Osteoblast (primary cell): ENCODE measurements at places on chromosomes 3 and 15. TPM values are rescaled to one million over a fixed set of nuclear protein-coding genes. Genes with fewer than 3 reads are reported as not detected.

DNA sequence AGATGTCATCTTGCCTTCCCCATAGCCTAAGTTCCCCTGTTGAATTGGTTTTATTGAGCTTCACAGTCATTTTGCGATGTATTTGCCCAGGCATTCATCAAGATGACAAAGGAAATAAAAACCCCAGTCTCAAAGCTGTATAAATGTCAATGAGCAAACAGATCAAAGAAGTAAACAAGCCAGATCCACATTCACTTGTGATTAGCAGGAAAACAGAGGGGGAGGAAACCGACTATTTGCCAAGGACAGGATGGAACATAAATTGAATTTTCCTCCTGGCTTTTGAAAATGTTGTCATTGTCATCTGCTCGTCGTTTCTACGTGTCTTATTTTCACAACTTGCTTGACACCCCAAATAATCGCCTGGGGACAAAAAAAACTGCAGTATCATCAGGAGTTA is 83.5 kb downstream of the SV2B start:
- H3K27ac ChIP-seq = no peak overlapping the region
- no peaks in the 10 kb centered on the region for H3K4me1 ChIP-seq
- H3K4me3 ChIP-seq = no peak overlapping the region
- H3K27me3 ChIP-seq = no peaks in the 10 kb centered on the region

DNA sequence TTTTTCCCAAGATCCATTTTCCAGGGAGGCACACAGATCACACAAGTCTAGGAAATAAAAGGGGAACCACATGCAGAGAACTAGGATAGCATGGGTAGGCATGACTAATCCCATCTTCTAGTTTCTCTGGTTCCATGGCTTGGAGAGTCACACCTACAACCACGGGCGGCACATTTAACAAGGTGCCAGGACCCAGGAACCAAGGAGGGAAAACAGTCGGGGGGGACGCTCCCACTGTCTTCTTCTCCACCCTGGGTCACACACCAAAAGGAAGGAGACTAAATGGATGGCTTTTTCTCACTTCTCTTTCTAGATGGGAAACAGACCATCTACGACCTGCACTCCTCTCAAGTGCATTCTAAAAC is 4.6 kb upstream of the SMCO1 start:
- H3K4me1 ChIP-seq = no peaks in the 10 kb centered on the region
- H3K27ac ChIP-seq = no peak overlapping the region
- DNase-seq = no peak

GRCh38 chr3:47342151-47342550 is 38.7 kb upstream of the PTPN23 start:
- no peaks in the 10 kb centered on the region for H3K27me3 ChIP-seq
- no peak overlapping the region for H3K27ac ChIP-seq
- peaks cover 40% of the 10 kb centered on the region for H3K36me3 ChIP-seq
- DNase-seq = no peak

GRCh38 chr3:13549623-13550422 is 898 bp downstream of the FBLN2 start:
- H3K4me1 ChIP-seq = peaks cover 23% of the 10 kb centered on the region
- no peak for DNase-seq
- no peak overlapping the region for H3K27ac ChIP-seq
- no peaks in the 10 kb centered on the region for H3K27me3 ChIP-seq

GRCh38 chr15:74793135-74794028 is 11.5 kb downstream of the CSK start:
- H3K27me3 ChIP-seq = no peaks in the 10 kb centered on the region
- H3K4me3 ChIP-seq = no peak overlapping the region
- peak; percentile 90 for DNase-seq
- H3K36me3 ChIP-seq = no peaks in the 10 kb centered on the region
- H3K4me1 ChIP-seq = peaks cover 36% of the 10 kb centered on the region
- H3K27ac ChIP-seq = peak overlapping the region; percentile 41

DNA sequence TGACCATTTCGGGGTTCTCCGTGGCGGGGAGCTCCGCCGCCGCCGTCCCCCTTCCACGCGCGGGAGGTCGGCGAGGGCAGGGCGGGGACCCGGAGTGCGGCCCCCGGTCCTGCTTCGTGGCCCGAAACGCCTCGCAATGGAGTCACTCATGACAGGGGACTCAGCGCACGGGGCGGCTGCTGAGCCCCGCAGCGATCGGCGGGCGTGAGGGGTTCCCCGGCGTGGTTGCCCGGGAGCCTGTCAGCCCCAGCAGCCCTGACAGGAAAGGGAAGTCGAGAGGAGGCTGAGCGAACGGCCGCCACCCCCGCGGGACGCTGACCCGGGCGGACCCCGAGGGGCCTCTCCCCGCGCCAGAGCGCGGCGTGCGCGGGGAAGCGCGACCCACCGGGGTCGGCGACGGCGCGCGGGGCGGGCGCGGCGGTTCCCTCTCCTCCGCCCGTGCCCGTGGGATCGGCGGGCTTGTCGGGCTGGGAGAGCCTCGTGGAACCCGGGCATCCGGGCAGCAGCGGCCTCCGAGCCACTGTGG is 564 bp upstream of the PIGZ start:
- peaks cover 11% of the 10 kb centered on the region for H3K4me1 ChIP-seq
- H3K36me3 ChIP-seq = no peaks in the 10 kb centered on the region
- DNase-seq = peak; percentile 90

- DNase-seq = no peak
- H3K27ac ChIP-seq = peak overlapping the region; percentile 61
- no peak overlapping the region for H3K4me3 ChIP-seq
- H3K4me1 ChIP-seq = peaks cover 13% of the 10 kb centered on the region
Observed at GRCh38 chr3:106029954-106030626, 161.3 kb upstream of the CBLB start.

- H3K27me3 ChIP-seq = no peaks in the 10 kb centered on the region
- peak; percentile 50 for DNase-seq
- no peaks in the 10 kb centered on the region for H3K36me3 ChIP-seq
- peaks cover 7% of the 10 kb centered on the region for H3K4me1 ChIP-seq
- no peak overlapping the region for H3K27ac ChIP-seq
Observed at GRCh38 chr3:159418571-159419526, 569.8 kb upstream of the IL12A start.

GRCh38 chr3:130849091-130849552 is 44.8 kb upstream of the ATP2C1 start:
- no peaks in the 10 kb centered on the region for H3K4me1 ChIP-seq
- no peak overlapping the region for H3K4me3 ChIP-seq
- no peaks in the 10 kb centered on the region for H3K36me3 ChIP-seq

DNA sequence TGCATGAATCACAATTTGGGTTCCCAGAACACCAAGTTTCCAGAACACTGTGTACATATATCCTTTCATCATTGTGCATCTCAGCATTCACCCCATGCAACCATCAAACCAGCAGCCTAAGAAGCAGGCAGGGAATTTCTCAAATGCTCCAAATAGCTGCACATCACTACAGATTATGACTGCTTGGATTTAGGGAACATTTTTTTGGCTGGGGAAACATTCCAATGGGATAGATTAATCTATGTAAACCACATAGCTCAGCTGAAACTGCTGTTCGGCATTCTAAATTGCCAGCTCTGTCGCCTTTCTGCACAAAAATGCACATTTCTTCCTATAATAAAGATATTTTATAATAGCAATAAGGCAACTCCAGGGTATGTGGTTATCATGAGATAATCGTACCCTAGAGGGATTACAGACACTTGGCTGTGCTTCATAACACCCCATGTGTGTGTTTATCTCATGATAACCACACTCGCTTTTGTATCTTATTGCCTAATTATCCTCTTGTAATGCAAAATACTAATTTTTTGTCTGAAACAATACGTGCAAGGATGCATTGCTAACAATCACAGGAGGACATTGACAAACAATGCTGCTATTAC is 483.7 kb upstream of the DPH6 start:
- no peak for DNase-seq
- peaks cover 3% of the 10 kb centered on the region for H3K27me3 ChIP-seq
- no peaks in the 10 kb centered on the region for H3K4me1 ChIP-seq
- no peak overlapping the region for H3K27ac ChIP-seq
- H3K36me3 ChIP-seq = no peaks in the 10 kb centered on the region
- H3K4me3 ChIP-seq = no peak overlapping the region

The DPPA2 gene
- total RNA-seq = not detected in 2 replicates

The HIGD2B gene
- under 0.01 TPM in 1 of 2 replicates, not detected in the other for total RNA-seq

The NUSAP1 gene
- 10.9 and 14.1 TPM in 2 replicates for total RNA-seq

The TNFSF10 gene
- 3.5 and 4.0 TPM in 2 replicates for total RNA-seq

The LCTL gene
- total RNA-seq = 1.2 and 1.4 TPM in 2 replicates
